ENCODE measurements at places on chromosomes 12 and 14. TPM values are rescaled to one million over a fixed set of nuclear protein-coding genes. Genes with fewer than 3 reads are reported as not detected.

IFNG-AS1 gene
- polyA plus RNA-seq = not detected

MFAP5 gene
- polyA plus RNA-seq = 0.42 TPM

KRAS gene
- polyA plus RNA-seq = 6.3 TPM

GPRC5D gene
- polyA plus RNA-seq = not detected

TMED10 gene
- polyA plus RNA-seq = 227 TPM

TRPV4 gene
- 0.14 TPM for polyA plus RNA-seq

EFS gene
- polyA plus RNA-seq = 74.9 TPM

IAPP gene
- not detected for polyA plus RNA-seq

CD27 gene
- 0.34 TPM for polyA plus RNA-seq

PIWIL1 gene
- polyA plus RNA-seq = not detected

AQP5 gene
- polyA plus RNA-seq = 2.7 TPM

TMEM229B gene
- polyA plus RNA-seq = 15.3 TPM

KRT77 gene
- not detected for polyA plus RNA-seq

MANSC1 gene
- polyA plus RNA-seq = 26.8 TPM

RNF212B gene
- not detected for polyA plus RNA-seq

PPP2R3C gene
- polyA plus RNA-seq = 24.0 TPM
